ENCODE measurements at places on chromosomes 11 and 22.
A peak's percentile ranks its signal among the peaks of the same experiment; 100 is the strongest.

- DNase-seq, result no peak
Measured at GRCh38 chr11:66044757-66045156, 4.2 kb downstream of the GAL3ST3 start.

GRCh38 chr11:75028724-75029123, 40.0 kb downstream of the NEU3 start:
- no peak for DNase-seq

GRCh38 chr11:13475091-13475490, 12.1 kb upstream of the BTBD10 start:
- DNase-seq, result no peak

DNA sequence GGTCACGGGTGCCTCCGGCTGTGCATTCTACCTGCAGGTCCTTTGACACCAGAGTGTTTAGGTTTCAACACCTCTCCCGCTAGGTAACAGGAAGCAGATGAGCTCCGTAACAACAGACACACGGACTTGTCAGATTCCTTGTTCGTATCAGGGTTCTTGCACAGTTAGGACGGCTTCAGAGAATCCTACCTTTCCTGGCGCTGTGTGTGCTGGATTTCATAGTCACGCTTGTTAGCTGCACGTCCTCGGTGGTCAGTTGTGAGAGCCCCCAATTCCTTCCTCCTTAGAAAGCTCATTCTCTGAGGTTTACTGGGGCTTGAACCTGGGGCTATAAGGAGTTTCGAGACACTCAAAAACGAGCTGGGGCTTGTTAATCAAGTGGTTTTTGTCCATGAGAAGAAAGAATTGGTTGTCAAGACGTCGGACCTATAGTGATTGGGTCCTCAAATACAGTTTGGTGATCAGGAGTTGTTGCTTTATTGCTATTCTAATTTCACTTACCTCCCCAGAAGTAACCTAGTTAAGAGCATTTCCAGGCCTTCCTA, 664 bp downstream of the DDB2 start:
- no peak for DNase-seq

GRCh38 chr11:73200256-73200655, 17.8 kb upstream of the P2RY2 start:
- DNase-seq, result no peak

GRCh38 chr11:73381589-73381988, 5.4 kb downstream of the RELT start:
- DNase-seq, result no peak

- DNase-seq, result no peak
Measured at GRCh38 chr11:65221026-65221425, 39.3 kb downstream of the CAPN1 start.

DNA sequence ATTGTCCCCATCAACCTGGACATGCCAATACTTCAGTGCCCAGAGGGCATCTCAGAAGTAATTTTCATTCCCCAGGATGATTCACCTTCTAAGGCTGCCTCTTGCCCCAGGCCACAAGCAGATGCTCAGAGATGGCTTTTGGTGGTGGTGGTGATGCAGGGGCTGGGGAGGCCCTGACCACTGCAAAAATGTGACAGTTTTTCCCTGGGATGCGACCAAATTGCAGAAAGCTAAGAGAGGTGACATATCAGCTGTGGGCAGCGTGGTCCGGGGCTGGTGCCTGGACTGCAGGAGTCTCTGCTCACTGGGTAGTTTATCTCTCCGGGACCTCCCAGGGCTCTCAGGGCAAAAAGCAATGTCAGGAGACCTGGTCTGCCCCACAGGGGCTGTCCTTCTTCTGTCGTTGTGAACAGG, 39.7 kb upstream of the ACCSL start:
- DNase-seq, result no peak

GRCh38 chr22:20653012-20653794, 120.7 kb upstream of the SERPIND1 start:
- no peak for DNase-seq

DNA sequence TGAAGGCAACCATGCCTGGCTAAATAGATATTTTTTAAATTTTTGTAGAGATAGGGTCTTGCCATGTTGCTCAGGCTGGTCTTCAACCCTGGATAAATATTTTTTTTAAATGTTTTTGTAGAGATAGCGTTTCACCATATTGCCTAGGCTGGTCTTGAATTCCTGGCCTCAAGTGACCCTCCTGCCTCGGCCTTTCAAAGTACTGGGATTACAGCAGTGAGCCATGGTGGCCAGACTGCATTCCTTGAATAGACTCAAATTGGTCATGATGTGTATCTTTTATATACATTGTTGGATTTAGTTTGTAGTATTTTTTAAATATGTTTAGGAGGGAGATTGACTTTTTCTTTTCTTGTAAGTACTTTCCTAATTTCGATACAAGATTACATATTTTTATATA, 325.7 kb upstream of the C11orf87 start:
- DNase-seq, result no peak

- DNase-seq, result no peak
Measured at GRCh38 chr11:63099555-63099954, 44.5 kb downstream of the SLC22A24 start.

DNA sequence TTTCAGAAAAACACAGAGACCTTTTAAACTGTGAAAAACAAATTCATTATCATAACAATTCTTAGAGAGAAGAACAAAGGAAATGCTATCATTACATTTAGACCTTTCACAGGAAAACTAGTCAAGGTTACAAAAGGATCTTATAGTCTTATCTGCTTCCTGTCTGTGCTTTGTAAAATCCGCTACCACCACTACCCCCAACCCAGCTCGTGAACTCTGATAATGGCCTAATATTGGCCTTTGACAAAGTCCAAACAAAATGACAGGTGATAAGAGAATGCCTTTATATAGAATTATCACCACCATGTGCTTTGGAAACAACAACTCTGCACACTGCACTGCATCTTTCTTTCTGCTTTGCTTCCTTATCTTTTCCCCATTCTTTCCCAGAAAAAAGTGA, 272.5 kb downstream of the SBF2 start:
- DNase-seq, result no peak

DNA sequence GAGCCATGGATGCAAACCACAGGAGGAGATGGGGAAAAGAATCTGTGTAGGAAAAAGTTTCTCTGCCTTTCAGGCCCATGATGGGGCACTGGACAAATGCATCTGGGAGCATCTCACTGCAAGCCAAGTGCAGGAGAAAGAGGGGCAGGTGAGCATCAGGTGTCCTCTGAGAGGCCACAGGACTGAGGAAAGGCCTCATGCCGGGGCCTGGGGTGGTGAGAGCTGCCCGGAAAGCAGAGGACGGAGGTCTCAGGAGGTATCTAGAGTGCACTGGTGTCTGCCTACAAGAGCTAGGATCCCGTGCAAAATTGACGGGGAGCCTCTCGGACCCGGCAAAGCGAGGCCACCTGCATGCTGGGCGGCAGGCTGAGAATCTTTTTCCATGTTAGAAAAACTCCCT, 73.9 kb downstream of the CTTN start:
- DNase-seq, result no peak

- DNase-seq, result no peak
Measured at GRCh38 chr11:117444711-117445658, 117.3 kb downstream of the CEP164 start.

DNA sequence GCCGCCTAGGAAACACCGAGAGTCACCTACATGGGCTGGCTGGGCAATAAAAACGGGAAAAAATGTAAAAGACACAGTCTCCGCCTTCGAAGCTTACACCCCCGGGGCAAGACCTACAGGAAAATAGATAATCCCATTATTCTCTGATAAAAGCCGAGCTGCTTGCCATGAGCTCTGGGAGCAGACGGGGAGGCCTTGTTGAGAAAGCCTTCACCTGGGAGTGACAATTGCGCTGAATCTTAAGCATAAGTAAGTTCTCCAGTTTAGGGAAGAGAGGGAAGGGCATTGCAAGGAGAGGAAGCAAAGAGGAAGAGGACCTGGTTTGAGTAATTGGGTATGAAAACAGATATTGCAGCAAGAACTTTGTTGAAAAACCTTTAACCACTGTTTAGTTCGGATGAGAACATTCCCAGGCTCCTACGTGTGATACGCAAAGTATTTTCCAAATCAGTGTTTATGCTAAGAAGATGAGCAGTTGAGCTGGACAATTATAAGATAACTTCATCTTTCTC, 813 bp upstream of the BTBD10 start:
- no peak for DNase-seq

DNA sequence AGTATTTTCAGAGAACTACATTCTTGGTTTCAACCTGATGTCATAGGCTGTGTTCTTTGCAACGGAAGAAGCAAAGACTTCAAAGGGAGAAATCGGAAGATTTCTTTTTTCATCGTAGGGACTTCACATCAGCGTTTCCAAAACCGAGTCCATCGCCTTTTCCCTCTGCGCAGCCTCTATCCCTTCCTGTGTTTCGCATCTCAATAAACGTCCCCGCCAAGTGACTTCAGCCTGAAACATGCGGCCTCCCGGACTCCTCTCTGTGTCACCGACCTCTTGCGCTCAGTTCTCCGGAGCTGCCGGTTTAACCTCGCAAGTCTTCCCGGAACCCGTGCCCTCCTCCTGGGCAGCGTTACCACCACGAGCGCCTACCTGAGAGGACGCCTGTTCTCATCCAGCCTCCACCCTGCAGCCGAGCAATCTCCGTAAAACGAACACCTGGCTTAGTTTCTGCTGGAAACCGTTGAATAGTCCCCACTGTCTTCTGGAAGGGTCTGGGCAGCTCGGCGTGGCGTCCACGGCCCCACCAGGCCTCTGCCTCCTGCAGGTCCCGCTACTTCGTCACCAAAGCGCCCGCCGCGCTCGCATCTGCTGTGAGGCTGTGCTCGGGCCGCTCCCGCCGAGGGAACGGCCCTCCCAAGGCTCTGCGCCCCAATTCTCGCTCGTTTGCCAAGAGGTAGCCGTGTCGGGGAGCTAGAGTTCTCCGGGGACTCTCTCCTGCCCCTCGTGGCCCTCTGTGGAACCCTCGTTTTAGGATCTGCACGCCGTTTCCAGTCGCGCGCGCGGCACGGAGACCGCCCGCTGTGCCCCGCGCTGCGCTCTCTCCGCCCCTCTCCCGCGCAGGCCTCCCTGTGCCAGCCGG, at the start of gene GLB1L3:
Gene GLB1L3 (plus strand): TSS at position 846 of the 862 bp plus-strand sequence. CDS start 362 bp downstream, outside the sequence.
- peak; percentile 75 for DNase-seq

DNA sequence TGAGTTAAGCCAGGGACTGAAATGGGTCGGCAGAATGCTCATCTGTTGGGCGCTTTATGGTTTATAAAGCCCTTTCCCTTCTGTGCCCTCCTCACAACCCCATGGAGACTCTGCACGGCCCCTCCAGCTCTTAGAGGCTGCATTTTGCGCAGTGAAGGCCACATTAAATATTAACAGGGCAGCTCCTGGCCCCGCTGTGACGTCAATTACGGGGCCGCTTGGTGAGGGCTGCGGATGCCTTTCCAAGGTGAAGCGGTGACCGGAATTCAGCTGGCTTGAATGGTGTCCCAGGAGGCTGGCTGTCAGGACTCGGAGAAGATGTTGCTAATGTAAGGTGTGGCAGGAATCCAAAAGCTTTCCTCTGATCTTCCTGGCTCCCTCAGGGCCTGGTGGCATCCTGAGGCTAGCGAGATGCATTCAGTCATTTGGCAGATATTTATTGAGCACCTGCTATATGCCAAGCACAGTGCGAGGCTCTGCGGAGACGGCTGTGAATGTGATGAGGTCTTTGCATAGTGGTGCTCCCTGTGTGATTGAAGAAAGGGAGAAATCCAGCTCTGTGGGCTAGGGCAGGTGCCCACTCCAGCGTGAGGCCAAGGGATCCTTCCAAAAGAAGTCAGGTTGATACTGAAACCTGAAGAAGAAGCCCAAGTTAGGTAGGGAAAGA, 10.4 kb upstream of the YWHAH start:
- no peak for DNase-seq

GRCh38 chr11:117000014-117000737, 98.1 kb downstream of the SIK3 start:
- no peak for DNase-seq

DNA sequence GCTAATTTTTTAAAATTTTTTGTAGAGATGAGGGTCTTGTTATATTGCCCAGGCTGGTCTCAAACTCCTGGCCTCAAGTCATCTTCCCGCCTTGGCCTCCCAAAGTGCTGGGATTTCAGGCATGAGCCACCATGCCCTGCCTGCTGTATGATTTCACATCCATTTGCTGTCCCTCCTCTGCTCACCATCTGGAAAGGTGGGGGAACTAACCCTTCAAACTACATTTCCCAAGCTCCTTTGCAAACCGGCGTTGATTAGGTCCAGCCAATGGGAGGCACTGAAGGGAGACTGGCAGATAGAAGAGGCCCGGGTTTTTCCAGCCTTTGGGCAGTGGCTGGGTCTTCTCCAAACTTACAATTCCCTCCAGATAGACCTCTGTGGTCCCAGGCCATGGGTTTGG, 19.3 kb downstream of the RFPL1 start:
- no peak for DNase-seq

GRCh38 chr11:57316017-57316416, 8.7 kb downstream of the TNKS1BP1 start:
- DNase-seq, result no peak

DNA sequence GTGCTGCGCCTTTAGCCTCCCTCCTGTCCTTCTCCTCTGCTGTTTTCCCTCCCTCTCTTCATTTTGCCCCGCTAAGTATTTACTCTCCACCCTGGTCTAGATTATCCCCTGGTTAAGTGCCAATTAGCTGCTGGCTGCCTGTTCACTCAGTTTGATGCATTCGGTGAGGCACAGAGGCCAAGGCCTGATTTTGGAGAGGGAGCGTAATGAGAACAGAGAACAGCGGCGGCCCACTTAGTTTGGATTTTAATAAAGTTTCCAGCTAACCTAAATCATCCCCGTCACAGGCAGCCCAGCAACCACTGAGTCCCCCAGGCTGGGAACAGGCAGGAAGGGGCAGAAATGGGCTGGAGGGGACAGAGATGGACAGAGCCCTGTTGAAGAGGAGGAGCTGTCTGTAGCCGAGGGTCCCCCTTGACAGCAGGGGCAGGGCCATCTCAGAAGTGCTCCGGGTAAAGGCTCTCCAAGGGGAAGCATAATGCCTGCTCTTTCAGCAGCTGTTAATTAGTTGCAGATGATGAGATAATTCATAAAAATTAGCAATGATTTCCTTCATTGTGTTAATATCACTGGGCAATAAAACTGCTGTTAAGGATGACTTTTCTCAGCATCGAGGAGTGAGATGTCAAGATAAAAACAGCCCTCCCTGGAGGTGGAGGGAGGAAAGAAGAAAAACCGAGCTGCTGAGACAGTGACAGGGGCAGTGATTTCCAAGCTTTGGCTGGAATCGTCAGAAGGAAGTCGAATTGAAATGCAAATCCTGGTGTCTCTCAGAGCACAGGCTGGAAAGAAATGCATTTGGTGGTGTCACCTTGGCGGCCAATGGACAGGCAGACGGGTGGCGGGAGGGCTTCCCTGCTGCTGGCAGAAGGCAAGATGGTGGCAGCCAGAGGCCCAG, 170.1 kb downstream of the GRIK4 start:
- DNase-seq, result no peak
